Endothelial cell of coronary artery (primary cell): ENCODE measurements at places on chromosomes 6 and 20. TPM values are rescaled to one million over a fixed set of nuclear protein-coding genes. Genes with fewer than 3 reads are reported as not detected.

PHF3 gene
- total RNA-seq, result 39.8 and 47.8 TPM in 2 replicates

KCNK17 gene
- total RNA-seq, result not detected in 2 replicates

SPO11 gene
- not detected in 2 replicates for total RNA-seq

NRSN1 gene
- not detected in 2 replicates for total RNA-seq

MUCL3 gene
- total RNA-seq, result not detected in 2 replicates

ANKRD66 gene
- total RNA-seq, result not detected in 2 replicates

LTV1 gene
- 25.3 and 26.8 TPM in 2 replicates for total RNA-seq

TGM3 gene
- total RNA-seq, result not detected in 2 replicates

SGK2 gene
- 0.09 TPM in 2 replicates for total RNA-seq

MDC1 gene
- total RNA-seq, result 6.3 and 7.2 TPM in 2 replicates

HEY2 gene
- total RNA-seq, result 1.1 and 4.1 TPM in 2 replicates

UTRN gene
- 293 and 329 TPM in 2 replicates for total RNA-seq

HLA-A gene
- 426 and 595 TPM in 2 replicates for total RNA-seq

STMN3 gene
- total RNA-seq, result 2.7 and 3.4 TPM in 2 replicates

CPXM1 gene
- total RNA-seq, result 0.09 TPM in 1 of 2 replicates, not detected in the other

GABRR1 gene
- total RNA-seq, result not detected in 2 replicates

PXMP4 gene
- total RNA-seq, result 3.8 and 4.5 TPM in 2 replicates

RSPH9 gene
- 0.09 and 0.19 TPM in 2 replicates for total RNA-seq

UNC93A gene
- total RNA-seq, result not detected in 2 replicates

COL11A2 gene
- 0.09 and 0.19 TPM in 2 replicates for total RNA-seq

MYLK2 gene
- 0.36 and 1.1 TPM in 2 replicates for total RNA-seq

MICAL1 gene
- 25.8 and 28.4 TPM in 2 replicates for total RNA-seq

EEF1A2 gene
- 1.0 and 2.0 TPM in 2 replicates for total RNA-seq

HLA-DPB1 gene
- 6.3 and 9.2 TPM in 2 replicates for total RNA-seq

TSHZ2 gene
- total RNA-seq, result not detected in 2 replicates

PPP1R3G gene
- 0.27 and 1.2 TPM in 2 replicates for total RNA-seq

OR14J1 gene
- not detected in 2 replicates for total RNA-seq

MCHR2 gene
- not detected in 2 replicates for total RNA-seq

TSPO2 gene
- not detected in 2 replicates for total RNA-seq

RAD21L1 gene
- total RNA-seq, result under 0.01 and 0.09 TPM in 2 replicates

APCDD1L gene
- 0.09 and 31.3 TPM in 2 replicates for total RNA-seq

SNRNP48 gene
- total RNA-seq, result 11.6 and 14.2 TPM in 2 replicates

ULBP1 gene
- 0.09 and 1.1 TPM in 2 replicates for total RNA-seq

GFRA4 gene
- total RNA-seq, result not detected in 2 replicates

CCN5 gene
- total RNA-seq, result 0.09 and 0.66 TPM in 2 replicates

TTK gene
- total RNA-seq, result 7.6 and 17.1 TPM in 2 replicates

SOD2 gene
- 125 and 171 TPM in 2 replicates for total RNA-seq

DCDC2 gene
- total RNA-seq, result not detected in 2 replicates

HLA-DMB gene
- total RNA-seq, result 0.27 TPM in 1 of 2 replicates, not detected in the other

PPIL6 gene
- 0.85 and 0.99 TPM in 2 replicates for total RNA-seq

NRN1 gene
- 23.5 and 26.3 TPM in 2 replicates for total RNA-seq

SPTLC3 gene
- 0.09 and 0.85 TPM in 2 replicates for total RNA-seq

SMPDL3A gene
- total RNA-seq, result 3.3 and 3.5 TPM in 2 replicates

GTSF1L gene
- not detected in 2 replicates for total RNA-seq
